ENCODE measurements at places on chromosomes 11 and 22. TPM values are rescaled to one million over a fixed set of nuclear protein-coding genes. Genes with fewer than 3 reads are reported as not detected.

- H3K27ac ChIP-seq: no peak overlapping the region
- H3K36me3 ChIP-seq: peaks cover 85% of the 10 kb centered on the region
- H3K4me3 ChIP-seq: no peak overlapping the region
- H3K4me1 ChIP-seq: peaks cover 27% of the 10 kb centered on the region
These were observed 46.0 kb upstream of the NNMT start for GRCh38 chr11:114250180-114250579.

DNA sequence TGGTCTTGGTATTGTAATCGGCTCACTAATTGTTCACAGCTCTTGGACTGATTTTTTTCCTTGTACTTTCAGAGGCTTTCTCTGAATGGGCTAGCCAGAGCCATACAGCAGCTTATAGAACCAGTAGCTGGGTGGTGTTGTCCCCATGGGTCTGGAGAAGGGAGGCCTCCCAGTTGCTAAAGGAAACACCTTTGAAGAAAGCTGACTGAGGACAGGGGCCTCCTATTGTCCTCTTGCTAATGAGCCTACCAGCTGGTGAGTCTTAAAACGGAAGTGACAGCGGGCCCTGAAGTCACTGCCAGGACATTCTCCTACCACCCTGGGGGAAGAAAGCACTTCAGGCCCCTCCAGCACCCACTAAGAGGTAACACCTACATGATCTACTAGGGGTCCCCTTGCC lies 9.9 kb downstream of the FADS3 start:
- H3K36me3 ChIP-seq: peaks cover 40% of the 10 kb centered on the region
- peaks cover 35% of the 10 kb centered on the region for H3K4me1 ChIP-seq
- H3K27ac ChIP-seq: peak overlapping the region; percentile 54
- DNase-seq: no peak
- no peaks in the 10 kb centered on the region for H3K27me3 ChIP-seq

- H3K27ac ChIP-seq: no peak overlapping the region
- H3K4me1 ChIP-seq: no peaks in the 10 kb centered on the region
- DNase-seq: no peak
- no peaks in the 10 kb centered on the region for H3K27me3 ChIP-seq
- no peak overlapping the region for H3K4me3 ChIP-seq
These were observed 119.1 kb downstream of the RRM1 start for GRCh38 chr11:4213746-4214145.

- H3K27ac ChIP-seq: no peak overlapping the region
- H3K36me3 ChIP-seq: no peaks in the 10 kb centered on the region
- H3K27me3 ChIP-seq: no peaks in the 10 kb centered on the region
- H3K4me3 ChIP-seq: no peak overlapping the region
- DNase-seq: peak; percentile 79
- peaks cover 7% of the 10 kb centered on the region for H3K4me1 ChIP-seq
These were observed 52.8 kb upstream of the RRAS2 start for GRCh38 chr11:14411818-14412217.

TCN2 gene
- 38.2 TPM for total RNA-seq
